ENCODE measurements at places on chromosomes 4 and X.

DNA sequence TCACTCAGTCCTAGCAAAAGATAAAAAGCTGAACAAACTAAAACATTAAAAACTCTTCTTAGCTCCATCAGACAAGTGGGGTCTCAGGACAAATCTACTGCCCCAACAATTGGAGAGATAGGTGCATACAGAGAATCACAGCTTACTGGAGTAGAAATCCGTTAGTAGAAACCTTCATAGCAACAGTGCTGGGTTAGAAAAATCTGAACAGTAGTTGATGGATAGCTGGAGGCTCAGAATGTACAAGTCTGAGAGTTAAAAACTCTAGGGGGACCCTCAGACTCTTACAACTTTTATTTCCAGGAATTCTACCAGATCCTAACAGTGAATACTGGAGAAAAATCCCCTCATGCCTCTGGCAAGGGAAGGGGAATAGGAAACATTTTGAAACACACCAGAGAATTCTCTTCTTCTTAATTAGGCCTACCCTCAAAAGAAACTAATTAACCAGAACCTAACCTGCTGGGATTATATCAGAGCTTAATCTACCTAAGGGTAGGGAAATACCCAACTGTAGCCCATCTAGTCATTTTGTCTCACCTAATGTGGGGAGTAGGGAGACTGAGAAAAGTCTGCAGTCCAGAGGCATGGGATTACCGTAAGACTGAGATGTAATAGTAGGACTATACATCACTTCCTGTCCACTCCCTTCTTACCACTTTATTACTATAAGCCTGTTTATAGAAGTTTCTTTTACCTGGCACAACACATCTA is 165.0 kb upstream of the CTSO start:
- DNase-seq, result no peak

DNA sequence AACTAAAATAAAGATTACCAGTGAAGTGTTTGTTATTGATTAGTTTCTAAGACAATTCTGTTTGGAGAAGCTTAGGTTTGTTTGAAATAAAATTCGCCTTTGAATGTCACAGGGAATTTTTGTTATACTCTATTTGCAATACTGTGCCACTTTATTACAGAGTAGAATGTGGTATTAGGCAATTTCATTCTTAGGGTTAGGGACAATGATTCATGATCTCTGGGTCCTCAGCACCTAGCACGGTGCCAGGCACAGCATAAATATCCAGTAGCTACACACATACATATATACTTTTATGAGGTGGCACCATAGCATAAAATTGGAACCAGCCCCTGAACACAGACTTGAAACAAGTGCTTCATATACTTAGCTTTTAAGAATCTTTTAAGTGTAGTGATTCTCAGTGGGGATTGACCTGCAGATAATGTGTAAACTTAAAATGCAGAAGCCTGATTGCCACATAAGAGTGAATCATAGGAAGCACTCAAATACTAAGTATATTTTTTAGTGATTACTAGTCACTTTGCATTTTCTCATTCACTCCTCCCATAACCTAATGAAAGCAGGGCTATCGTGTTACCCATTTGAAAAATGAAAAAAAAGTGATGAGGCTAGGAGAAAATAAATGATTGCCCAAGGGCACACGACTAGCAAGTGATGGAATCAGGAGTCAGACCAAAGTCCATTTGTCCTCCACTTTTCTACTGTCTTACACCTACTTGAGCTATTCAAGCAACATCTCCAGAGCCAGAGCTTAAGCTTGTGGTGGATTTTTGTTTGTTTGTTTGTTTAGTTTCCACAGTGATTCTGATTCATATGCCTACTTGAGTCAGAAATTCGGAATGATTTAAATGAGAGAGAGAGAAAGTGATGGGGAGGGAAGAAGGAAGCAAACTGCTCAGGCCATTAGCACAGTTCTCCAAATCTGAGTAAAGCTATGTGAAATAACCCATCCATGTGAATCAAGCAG is 366.0 kb upstream of the FGF13 start:
- DNase-seq, result no peak

DNA sequence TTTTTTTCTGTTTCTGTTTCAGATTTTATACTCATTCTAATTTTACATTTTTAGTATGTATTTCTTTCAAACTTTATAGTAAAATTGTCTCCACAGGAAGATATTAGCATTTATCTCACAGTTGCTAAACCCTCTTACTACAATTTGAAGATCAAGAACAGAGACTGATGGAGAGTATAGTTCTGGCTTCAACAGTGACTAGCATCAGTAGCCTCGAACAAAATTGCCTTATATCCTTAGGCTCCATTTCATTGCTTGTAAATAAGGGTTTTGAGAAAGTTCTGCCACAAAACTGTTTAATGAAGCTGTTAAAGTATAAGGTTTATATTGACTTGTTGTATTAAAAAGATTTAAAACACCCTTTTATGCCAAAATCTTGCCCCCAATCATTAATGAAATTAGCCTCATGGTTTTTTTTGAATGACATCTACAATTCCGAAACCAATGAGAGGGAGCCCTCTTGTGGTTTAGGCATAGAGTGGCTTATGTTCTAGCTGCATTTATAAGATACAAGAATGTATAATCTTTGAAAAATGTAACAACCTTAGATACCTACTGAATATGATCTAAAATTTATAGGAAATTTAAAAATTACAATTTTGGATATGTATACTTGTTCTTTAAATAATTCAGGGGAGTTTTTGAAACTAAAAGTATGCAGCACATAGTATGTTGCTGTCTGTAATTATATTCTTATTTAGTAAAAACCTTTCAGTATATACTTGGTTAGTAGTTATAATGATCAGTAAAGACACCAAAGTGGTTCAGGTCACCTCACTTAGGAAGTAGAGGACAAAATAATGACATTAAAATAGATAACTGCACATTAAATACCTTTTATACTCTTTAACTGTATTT is 109.8 kb upstream of the HPGD start:
- DNase-seq, result no peak

DNA sequence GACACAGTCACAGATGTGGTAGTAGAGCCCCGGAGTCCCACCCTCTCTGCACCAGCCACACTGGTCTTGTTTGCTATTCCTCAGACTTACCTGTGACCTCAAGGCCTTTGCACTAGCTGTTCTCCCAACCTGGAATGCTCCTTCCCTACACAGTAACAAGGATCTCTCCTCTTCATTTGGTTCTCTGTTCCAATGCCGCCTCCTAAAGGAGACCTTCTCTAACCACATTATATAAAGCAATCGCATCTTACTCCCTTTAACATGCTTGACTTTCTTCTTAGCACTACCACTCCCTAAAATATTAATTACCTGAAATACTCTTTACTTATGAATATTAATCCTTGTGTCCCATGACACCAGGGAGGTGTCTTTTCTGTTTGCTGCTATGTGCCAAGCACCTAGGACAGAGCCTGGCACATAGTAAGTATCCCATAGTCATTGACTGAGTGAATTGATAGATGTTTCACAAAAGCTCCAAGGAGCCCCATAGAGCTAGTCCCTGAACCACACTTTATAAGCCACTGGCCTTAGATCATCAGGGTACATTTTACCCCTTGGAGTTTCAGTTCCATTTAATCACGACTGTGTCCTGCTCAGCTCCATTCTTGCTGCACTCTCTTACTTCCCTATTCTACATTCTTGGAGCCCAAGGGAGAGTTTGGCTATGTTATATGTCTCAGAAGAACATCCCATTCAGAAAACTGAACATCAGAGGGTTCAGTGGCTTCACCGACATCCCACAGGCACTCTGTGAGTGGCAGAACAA is 312.7 kb downstream of the RAB28 start:
- DNase-seq, result no peak

- no peak for DNase-seq
Measured at GRCh38 chr4:158770671-158771070, 1.8 kb downstream of the FNIP2 start.

- no peak for DNase-seq
Measured at GRCh38 chrX:2629316-2630007, 61.6 kb upstream of the CD99 start.

DNA sequence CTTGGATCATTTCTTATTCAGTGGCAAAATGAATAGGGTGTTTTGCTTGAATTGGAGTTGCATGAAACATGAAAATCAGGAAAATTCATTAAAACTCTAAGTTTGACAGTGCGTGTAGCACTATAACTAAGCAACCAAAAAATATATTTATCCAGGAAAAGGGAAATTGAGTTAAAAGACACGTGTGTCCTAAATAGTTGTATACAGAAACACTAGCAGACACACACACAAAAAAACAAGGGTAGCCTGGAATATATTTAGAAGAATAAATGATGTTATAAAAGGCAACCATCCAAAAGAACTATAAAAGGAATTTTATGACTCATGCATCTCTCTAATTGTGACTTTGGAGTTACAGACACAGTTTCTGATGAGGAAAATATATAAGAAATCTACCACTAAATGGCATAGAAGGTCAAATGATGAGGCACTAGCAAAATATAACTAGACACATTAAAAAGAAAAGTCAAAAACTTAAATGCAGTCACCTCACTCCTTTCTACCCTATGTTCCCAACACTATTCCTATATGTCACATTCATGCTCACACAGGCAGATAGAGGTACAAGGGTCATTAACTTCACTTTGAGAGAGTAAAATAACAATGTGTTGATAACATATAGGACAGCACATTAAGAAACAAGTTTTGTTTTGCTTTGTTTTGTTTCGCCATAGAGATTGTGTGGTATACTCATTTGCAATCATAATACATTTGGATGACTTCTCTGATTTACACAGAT is 793.6 kb upstream of the INTU start:
- DNase-seq, result no peak

GRCh38 chr4:32025851-32026459 is 1305.8 kb downstream of the PCDH7 start:
- no peak for DNase-seq

DNA sequence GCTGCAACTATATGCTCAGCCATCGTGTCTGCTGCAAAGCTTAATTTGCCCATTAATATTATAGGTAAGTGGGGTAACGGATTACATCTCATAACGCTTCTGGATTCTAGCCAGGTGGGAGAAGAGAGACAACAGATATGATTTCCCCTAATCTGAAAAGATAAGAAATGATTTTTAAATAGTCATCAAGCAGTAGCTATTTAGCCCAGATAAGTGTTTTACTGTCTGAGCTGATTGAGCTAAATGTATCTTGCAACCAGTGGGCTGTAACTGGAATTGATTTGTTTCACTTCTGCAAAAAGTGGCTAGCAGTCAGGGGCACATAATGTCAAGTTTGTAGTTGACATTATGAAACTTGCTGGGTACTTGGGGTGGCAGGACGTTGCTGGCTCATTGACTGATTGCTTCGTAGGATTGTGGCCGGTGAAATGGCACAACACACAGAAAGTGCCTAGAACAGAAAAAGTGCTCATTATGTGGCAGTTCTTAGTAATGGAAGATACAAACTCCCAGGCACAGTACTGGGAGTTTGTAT is 18.5 kb downstream of the LAP3 start:
- no peak for DNase-seq

DNA sequence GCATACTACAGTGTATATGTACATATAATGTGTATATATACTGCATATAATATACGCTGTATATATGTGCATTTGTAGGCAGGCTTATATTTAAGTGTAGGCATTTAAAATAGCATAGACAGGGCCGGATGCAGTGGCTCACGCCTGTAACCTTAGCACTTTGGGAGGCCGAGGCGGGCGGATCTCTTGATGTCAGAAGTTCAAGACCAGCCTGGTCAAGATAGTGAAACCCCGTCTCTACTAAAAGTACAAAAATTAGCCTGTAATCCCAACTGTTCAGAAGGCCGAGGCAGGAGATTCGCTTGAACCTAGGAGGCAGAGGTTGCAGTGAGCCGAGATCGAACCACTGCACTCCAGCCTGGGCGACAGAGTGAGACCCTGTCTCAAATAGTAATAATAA is 78.4 kb downstream of the JAKMIP1 start:
- no peak for DNase-seq

- no peak for DNase-seq
Measured at GRCh38 chr4:123777373-123777772, 380.8 kb downstream of the SPRY1 start.

GRCh38 chr4:26081795-26082498 is 167.9 kb downstream of the SMIM20 start:
- no peak for DNase-seq

DNA sequence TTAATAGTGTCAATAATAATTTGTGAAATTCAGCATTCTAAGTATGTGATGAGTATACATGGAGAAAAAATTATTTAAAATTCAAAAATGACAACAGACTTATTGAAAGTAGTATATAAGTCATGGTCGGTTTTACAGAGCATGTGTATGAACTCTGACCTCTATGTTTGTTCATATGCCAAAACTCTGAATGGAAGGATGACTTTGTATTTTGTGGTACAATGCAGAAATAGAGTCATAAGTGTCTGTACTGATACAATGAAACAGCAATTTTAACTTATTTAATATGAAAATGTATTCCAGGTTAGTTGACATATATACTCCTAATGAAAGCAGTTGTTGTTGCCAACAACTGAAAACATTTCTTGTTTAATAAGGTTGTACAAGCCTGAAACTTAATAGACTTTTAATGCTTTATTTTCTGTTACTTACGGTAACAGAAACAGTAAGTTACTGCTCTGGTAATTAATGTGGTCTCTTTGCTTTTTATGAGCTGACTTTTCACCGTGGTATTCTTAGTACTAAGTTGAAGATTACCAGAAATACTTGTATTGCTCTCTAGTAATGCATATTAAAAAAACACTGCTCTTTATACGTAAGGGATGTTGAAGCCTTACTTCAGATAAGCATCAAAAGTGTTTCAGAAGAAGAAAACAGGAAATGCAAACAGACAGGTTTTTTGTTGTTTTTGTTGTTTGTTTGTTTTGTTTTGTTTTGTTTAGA is 1.9 kb downstream of the UBE2K start:
- DNase-seq, result no peak

DNA sequence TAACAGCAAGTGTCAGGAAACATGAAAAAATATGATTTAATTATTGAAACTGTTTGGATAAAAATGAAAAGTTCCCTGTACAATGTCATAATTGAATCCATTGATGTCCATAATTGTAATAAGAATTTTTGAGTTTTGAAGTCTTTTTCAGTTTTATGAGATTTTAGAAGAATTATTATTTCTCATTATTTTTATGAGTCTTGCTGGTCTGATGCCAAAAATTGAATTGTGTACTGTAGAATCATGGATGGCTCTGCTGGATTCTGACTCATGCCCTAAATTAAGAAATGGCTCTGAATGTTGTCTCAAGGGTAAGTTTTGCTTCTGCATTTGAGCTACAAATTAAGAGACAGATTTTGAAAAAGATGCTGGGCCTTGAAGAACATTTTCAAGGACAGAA is 132.8 kb upstream of the MAP9 start:
- no peak for DNase-seq

GRCh38 chr4:102678107-102678506 is 82.7 kb downstream of the MANBA start:
- DNase-seq, result no peak

GRCh38 chr4:32061916-32062315 is 1341.7 kb downstream of the PCDH7 start:
- no peak for DNase-seq

Data from activated CD8-positive, alpha-beta memory T cell treated with anti-CD3 and anti-CD28 coated beads, Interleukin-2, amount 50 U/mL, for 48 hours (primary cell).